ENCODE measurements at places on chromosomes 16 and 17.

DNA sequence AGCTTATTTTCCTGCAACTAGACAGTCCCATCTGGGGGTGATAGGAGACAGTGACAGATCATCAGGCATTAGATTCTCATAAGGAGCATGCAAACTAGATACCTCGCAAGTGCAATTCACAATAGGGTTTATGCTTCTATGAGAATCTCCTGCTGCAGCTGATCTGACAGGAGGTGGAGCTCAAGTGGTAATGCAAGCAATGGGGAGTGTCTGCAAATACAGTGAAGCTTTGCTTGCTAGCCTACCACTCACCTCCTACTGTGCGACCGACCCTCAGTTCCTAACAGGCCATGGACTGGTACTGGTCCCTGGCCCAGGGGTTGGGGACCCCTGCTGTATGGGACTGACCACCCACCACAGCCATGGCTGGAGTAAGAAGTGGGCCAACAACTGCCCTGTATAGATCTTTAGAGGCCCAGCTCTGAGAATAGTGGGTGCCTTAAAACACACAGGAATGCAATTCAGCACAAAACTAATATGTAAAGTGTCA lies 26.0 kb upstream of the IRX3 start:
- H3K4me1 ChIP-seq: no peaks in the 10 kb centered on the region
- no peaks in the 10 kb centered on the region for H3K36me3 ChIP-seq
- peaks cover 4% of the 10 kb centered on the region for H3K27me3 ChIP-seq
- H3K4me3 ChIP-seq: no peak overlapping the region
- no peak overlapping the region for H3K27ac ChIP-seq

DNA sequence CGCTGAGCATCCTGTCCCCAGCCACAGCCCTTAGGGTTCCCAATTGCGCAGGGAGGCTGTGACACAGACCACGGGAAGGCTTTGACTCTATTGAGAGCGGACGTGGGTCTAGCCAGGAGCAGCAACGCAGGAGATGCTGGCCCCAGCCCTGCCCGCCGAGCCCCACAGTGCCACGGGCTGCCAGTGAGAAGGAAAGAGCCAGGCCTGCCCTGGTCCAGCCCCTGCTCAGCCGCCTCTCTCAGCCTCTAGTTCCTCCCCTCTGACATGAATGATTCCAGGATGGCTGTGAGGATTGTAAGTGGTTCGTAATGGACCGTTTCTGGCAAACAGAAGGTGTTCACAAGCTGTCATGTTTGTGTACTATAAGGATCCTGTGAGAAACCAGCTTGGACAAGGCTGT lies 2.5 kb downstream of the BHLHA9 start:
- DNase-seq: no peak
- H3K4me1 ChIP-seq: no peaks in the 10 kb centered on the region
- H3K27me3 ChIP-seq: no peaks in the 10 kb centered on the region
- H3K27ac ChIP-seq: no peak overlapping the region
- H3K4me3 ChIP-seq: no peak overlapping the region

- no peaks in the 10 kb centered on the region for H3K36me3 ChIP-seq
- H3K27ac ChIP-seq: no peak overlapping the region
- no peak overlapping the region for H3K4me3 ChIP-seq
- peaks cover 37% of the 10 kb centered on the region for H3K4me1 ChIP-seq
- DNase-seq: no peak
These were observed 304.4 kb downstream of the SEC14L1 start for GRCh38 chr17:77444984-77445759.

GRCh38 chr16:22093996-22094395 lies 1.7 kb downstream of the VWA3A start:
- no peak overlapping the region for H3K27ac ChIP-seq
- no peaks in the 10 kb centered on the region for H3K4me1 ChIP-seq
- no peaks in the 10 kb centered on the region for H3K36me3 ChIP-seq
- no peak for DNase-seq

GRCh38 chr16:68037841-68038597 lies 14.9 kb downstream of the DUS2 start:
- no peaks in the 10 kb centered on the region for H3K4me1 ChIP-seq
- no peaks in the 10 kb centered on the region for H3K27me3 ChIP-seq
- DNase-seq: no peak
- H3K4me3 ChIP-seq: no peak overlapping the region

- no peak overlapping the region for H3K4me3 ChIP-seq
- H3K36me3 ChIP-seq: no peaks in the 10 kb centered on the region
- no peaks in the 10 kb centered on the region for H3K27me3 ChIP-seq
These were observed 101.4 kb upstream of the XYLT1 start for GRCh38 chr16:17572145-17572544.

DNA sequence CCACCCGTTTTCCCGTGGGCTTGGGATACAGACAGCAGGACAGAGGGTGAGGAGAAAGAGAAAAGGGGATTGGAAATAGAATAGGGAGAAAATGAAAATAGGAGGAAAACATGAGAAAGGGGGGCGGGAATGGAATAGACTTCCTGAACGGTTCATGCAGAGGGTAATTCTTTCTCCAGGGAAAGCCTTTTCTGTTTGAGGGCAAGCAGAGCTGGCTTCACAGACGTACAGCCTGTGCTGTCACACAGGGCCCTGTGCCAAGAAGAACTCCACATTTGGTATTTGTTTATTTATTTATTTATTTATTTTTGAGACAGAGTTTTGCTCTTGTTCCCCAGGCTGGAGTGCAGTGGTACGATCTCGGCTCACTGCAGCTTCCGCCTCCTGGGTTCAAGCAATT lies 12.0 kb downstream of the MILR1 start:
- H3K4me1 ChIP-seq: 0 out of 2 replicates have a peak, but pooled peaks cover under 1% of the 10 kb centered on the region
- H3K27me3 ChIP-seq: no peaks in the 10 kb centered on the region
- H3K4me3 ChIP-seq: no peak overlapping the region
- DNase-seq: no peak
- H3K36me3 ChIP-seq: no peaks in the 10 kb centered on the region
- no peak overlapping the region for H3K27ac ChIP-seq

DNA sequence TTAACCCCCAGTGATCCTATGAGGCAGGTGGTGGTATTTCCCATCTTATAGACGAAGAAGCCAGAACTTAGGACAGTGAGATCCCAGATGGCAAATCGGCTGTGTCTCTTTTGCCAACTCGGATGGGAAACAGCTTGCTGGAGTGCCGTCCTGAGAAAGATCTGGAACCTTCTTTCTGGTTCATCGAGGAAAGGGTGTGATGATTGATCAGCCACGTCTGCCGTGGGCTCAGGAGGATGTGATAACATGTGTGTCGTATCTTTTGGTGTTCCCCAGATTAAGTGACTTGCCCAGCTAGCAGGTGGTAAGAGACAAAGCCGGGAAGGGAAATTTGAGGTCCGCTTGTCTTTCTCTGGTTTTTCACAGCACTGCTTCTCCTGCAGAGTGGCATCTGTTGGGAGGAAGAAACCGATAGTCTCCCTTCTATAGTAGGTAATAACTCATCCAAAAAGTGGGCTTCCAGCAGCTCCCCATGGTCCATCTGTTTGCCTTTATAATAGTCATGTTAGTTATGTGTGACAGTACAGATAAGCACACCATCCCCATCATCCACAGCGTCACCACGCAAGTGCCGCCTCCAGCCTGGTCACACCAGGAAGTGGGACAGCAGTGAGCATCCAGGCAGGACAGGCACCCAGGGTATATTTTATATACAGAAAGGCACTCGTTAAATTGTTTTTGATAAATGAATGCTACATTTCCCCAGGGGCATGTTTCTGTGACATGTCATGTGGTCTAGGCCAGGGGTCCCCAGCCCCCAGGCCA lies 175.5 kb downstream of the KATNIP start:
- H3K4me3 ChIP-seq: no peak overlapping the region
- peaks cover 42% of the 10 kb centered on the region for H3K4me1 ChIP-seq
- no peak overlapping the region for H3K27ac ChIP-seq
- peak; percentile 29 for DNase-seq
- no peaks in the 10 kb centered on the region for H3K36me3 ChIP-seq

DNA sequence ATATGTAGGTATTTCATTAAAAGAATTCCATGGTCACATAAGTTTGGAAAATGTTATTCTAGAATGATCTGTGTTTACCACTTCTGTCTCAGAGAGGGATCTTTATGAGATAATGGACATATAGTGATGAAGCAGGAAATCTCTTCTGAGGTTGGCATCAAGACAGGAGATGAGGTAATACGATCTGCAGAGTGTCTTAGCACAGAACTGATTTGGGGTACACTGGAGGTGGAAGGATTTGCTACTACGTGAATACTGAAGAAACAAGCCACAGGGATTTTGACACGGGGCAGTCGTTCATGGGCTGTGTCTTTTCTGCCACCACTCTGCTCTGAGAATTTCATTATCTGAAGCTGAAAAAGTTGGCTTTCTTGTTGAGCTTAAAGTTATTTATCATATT lies 5.5 kb downstream of the CBFB start:
- H3K27me3 ChIP-seq: no peaks in the 10 kb centered on the region
- peaks cover 65% of the 10 kb centered on the region for H3K36me3 ChIP-seq
- no peak for DNase-seq

DNA sequence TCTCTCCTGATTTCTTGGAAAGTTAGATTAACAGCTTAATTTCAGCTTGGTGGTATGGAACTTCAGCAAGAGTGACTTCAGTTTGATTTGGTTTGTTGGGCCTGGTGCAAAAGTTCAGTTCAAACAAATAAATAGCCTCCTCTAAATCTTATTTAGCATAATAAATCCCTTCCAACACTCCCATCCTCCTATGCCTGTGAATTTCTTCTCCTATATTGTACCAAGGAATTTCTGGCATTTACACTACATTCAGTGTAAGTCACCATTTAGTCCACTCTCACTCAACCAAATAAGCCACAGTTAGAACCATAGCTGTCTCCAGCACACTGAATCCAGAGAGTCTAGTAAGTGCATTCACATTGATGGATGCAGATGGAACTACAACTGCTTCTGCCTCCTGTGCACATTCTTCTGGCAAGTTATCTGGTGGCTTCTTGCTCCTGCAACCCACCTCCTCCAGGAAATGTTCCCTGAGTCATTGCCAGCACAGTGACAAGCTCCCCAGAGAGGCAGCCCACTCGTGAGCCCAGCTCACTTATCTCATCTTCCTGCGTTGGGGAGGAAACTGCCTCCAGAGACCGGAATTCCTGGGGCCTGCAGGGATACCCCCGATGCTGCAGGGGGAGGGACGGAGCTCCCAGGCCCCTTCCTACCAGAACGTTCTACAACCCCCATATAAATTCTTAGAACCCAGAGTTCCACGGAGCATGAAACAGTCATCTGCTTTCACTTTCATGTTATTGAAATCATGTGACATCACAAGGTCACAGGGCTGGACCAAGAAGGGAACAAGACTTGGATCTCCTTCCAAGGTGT lies 318.3 kb downstream of the PHKB start:
- DNase-seq: no peak
- H3K27ac ChIP-seq: no peak overlapping the region
- H3K4me1 ChIP-seq: no peaks in the 10 kb centered on the region
- no peaks in the 10 kb centered on the region for H3K36me3 ChIP-seq
- peak overlapping the region; percentile 8 for H3K4me3 ChIP-seq
- no peaks in the 10 kb centered on the region for H3K27me3 ChIP-seq

DNA sequence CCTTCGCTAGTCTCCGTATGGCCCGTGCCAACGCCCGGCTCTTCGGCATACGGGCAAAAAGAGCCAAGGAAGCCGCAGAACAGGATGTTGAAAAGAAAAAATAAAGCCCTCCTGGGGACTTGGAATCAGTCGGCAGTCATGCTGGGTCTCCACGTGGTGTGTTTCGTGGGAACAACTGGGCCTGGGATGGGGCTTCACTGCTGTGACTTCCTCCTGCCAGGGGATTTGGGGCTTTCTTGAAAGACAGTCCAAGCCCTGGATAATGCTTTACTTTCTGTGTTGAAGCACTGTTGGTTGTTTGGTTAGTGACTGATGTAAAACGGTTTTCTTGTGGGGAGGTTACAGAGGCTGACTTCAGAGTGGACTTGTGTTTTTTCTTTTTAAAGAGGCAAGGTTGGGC lies 2.5 kb downstream of the RPL13 start:
- H3K27ac ChIP-seq: no peak overlapping the region
- H3K27me3 ChIP-seq: no peaks in the 10 kb centered on the region
- peak overlapping the region; percentile 83 for H3K4me3 ChIP-seq
- no peak for DNase-seq

- H3K36me3 ChIP-seq: no peaks in the 10 kb centered on the region
- H3K27ac ChIP-seq: no peak overlapping the region
- H3K4me3 ChIP-seq: no peak overlapping the region
- H3K4me1 ChIP-seq: peaks cover 2% of the 10 kb centered on the region
These were observed 96.9 kb upstream of the ADAMTS18 start for GRCh38 chr16:77531752-77532151.

- H3K27ac ChIP-seq: no peak overlapping the region
- H3K4me3 ChIP-seq: no peak overlapping the region
- no peak for DNase-seq
- peaks cover 70% of the 10 kb centered on the region for H3K27me3 ChIP-seq
These were observed 66.5 kb downstream of the RBFOX3 start for GRCh38 chr17:79544142-79544914.

DNA sequence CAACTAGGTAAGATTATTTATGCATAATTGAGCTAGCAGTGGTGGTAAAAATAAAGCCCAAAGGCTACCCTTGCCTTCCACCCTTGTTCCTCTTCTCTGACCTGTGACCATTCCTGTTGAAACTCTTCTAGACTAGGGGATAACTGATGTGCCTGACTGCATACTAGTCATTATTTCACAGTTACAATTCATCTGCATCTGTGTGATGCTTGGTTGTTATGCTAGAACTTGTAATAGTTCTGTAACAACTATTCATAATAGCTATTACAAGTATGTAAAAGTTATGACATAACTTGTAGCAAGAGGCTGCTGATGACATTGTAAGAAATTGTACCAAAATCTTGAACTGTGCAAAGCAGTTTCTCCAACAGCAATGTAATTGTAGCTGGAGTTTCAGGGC lies 2.4 kb upstream of the VAC14 start:
- DNase-seq: no peak
- H3K27ac ChIP-seq: no peak overlapping the region
- H3K4me1 ChIP-seq: peaks cover 5% of the 10 kb centered on the region
- H3K36me3 ChIP-seq: no peaks in the 10 kb centered on the region
- no peaks in the 10 kb centered on the region for H3K27me3 ChIP-seq

- no peaks in the 10 kb centered on the region for H3K36me3 ChIP-seq
- H3K4me3 ChIP-seq: no peak overlapping the region
- H3K4me1 ChIP-seq: peaks cover 11% of the 10 kb centered on the region
- H3K27ac ChIP-seq: no peak overlapping the region
These were observed 2.1 kb upstream of the AMDHD2 start for GRCh38 chr16:2517954-2518605.

GRCh38 chr17:55284944-55285339 lies 20.2 kb downstream of the HLF start:
- no peaks in the 10 kb centered on the region for H3K27me3 ChIP-seq
- H3K4me3 ChIP-seq: no peak overlapping the region
- no peak overlapping the region for H3K27ac ChIP-seq

DNA sequence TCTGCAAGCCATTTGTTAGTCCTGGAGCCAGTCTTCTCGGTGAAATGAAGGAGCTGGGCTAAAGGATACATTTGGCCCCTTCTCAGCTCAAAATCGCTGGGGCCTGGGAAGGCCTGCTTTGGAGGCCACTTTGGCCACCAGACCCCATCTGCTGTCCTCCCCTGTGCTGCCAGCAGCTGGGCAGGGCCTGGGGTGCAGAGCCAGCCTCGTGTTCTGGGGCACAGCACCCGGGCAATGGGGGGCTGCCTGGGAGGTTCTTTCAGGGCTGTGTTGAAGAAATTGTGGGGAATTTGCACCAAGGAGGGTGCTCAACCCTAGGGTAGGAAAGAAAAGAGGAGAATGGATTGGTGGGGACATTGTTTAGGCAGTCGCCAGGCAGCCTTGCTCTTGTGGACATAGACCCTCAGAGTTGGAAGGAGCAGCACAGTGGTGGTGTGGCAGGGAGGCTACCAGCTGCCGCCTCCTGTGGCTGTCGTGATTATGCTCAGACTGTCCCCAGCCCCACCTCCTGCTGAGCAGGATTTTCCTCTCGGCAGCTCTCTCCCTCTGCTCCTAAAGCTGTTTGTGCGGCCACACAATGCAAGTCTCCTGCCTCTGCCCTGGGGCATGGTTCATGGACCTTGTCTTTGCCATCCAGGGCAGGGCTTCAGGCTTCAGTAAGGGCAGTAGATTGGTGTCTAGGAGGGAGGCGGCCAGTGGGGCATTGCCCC lies 174.8 kb downstream of the NTN1 start:
- H3K27me3 ChIP-seq: no peaks in the 10 kb centered on the region
- peak; percentile 83 for DNase-seq
- no peak overlapping the region for H3K4me3 ChIP-seq

Measured in SJCRH30 (cell line).